ENCODE measurements at places on chromosomes 11 and 22.

DNA sequence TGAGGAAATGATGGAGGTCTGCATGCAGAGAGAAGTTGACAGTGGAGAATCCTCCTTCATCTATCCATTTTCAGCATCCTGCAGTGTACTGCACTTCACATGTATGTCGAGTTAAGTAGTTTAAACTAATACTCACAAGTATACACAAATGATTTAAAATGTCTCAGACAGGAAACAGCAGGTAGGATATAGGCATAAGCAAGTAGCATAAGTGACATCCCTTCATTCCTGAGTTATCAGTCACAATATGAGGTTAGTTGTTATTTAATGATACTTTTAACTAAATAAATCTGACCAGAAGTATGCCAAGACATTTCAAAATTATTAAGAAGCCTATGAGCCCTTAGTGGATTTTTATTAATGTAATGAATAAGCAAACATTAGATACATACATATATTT, 37.4 kb downstream of the MTMR2 start:
- no peak overlapping the region for H3K4me3 ChIP-seq
- no peaks in the 10 kb centered on the region for H3K27me3 ChIP-seq
- no peak for DNase-seq
- no peak overlapping the region for H3K27ac ChIP-seq

DNA sequence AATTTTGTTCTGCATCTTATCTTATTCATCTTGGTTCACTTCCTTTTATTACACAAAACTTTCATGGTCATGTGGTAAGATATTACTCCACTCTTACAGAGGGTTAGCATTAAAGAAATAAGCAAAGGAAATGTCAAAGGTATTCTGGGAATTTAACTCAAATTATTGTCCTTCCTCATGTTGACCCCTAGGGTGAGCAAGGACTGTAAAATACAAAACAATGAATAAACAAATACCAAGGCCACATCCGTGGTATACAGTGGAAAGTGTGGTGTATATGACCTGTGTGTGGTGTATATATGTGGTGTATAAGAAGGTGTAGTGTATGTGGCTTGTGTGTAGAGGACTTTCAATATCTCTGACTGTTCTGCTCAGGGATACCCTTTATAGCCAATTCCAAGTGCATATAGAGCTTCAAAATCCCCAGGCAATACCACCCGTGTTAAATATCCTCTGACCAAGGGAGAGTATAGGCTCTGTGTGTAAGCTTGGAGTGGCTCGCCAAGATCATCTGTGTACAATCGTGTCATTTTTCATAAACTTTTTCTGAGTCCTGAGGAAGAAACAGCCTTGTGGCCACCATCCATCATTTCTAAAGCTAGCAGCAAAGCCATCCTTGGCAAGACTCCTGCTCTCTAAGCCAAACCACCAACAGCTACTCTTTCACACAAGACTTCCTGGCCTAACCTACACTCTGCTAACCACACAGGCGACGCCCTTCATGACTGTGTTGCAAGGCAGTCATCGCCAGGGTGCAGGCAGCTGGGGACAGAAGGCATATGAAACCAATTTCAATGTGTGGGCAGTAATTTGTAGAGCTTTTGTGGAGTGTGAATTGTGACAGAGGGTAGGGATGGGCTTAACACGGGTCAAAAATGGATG, 548.0 kb downstream of the ETS1 start:
- H3K27me3 ChIP-seq: no peaks in the 10 kb centered on the region
- peak overlapping the region; percentile 41 for H3K27ac ChIP-seq
- no peaks in the 10 kb centered on the region for H3K36me3 ChIP-seq
- no peak for DNase-seq
- no peak overlapping the region for H3K4me3 ChIP-seq
- H3K4me1 ChIP-seq: peaks cover 14% of the 10 kb centered on the region

- no peaks in the 10 kb centered on the region for H3K27me3 ChIP-seq
- H3K36me3 ChIP-seq: peaks cover 10% of the 10 kb centered on the region
- DNase-seq: no peak
- H3K27ac ChIP-seq: peak overlapping the region; percentile 99
- peaks cover 50% of the 10 kb centered on the region for H3K4me1 ChIP-seq
- no peak overlapping the region for H3K4me3 ChIP-seq
These were observed 11.6 kb downstream of the PHLDB1 start for GRCh38 chr11:118618991-118619375.

DNA sequence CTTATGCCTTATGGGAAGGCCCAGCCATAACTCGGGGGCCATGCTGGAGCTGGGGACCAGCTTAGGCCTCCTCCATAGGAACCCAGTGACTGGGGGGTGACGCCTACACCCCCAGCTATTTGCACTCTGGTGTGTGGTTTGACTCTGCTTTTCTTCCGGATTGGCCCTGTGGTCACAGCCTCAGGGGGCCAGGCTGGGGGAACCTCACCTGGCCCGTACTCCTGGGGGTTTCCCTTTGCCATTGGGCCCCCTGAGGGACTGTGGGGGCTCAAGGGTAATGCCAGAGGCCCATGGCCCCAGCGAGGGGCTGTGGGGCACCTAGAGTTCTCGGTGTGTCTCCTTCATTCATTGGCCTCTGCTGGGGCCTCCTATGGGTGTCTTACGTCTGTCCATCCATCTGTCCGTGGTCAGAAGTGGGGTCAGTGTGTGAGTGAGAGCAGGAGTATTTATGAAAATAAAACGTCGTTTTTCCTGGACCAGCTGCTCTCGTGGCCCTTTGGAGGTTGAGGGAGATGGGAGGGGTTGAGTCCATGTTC, 6.3 kb upstream of the SH3BP1 start:
- H3K4me1 ChIP-seq: no peaks in the 10 kb centered on the region
- no peak overlapping the region for H3K4me3 ChIP-seq
- H3K27me3 ChIP-seq: no peaks in the 10 kb centered on the region
- H3K36me3 ChIP-seq: no peaks in the 10 kb centered on the region

- H3K4me3 ChIP-seq: no peak overlapping the region
- DNase-seq: no peak
- H3K4me1 ChIP-seq: no peaks in the 10 kb centered on the region
- no peak overlapping the region for H3K27ac ChIP-seq
- no peaks in the 10 kb centered on the region for H3K36me3 ChIP-seq
These were observed 36.9 kb upstream of the PRR5 start for GRCh38 chr22:44665115-44665514.

DNA sequence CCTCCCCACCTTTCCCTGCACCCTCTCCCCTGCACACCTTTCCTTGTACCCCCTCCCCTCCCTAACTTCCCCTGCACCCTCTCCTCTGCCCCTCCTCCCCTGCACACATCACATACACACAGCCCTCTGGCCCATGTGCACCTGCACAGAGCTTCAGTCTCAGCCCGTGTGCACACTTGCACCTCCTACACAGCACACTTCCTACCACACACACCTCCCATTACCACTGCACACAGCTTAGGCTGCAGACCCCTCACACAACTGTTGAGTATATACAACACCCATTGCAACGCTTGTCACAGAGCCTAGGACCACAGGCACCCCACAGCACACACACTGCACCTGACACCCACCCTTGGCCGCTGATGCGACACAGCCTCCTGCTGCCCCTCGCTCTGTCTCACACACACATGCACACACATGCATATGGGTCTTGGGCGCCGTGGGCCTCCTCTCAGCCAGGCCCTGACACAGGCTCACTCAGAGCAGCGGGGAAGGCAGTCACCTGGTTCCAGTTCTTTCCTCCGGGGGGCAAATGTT, 411 bp downstream of the SIGIRR start:
- peaks cover 14% of the 10 kb centered on the region for H3K4me1 ChIP-seq
- no peak overlapping the region for H3K4me3 ChIP-seq
- no peak for DNase-seq
- H3K27me3 ChIP-seq: no peaks in the 10 kb centered on the region
- H3K27ac ChIP-seq: peak overlapping the region; percentile 61

GRCh38 chr11:43639920-43640319, 40.6 kb upstream of the HSD17B12 start:
- peaks cover 4% of the 10 kb centered on the region for H3K4me1 ChIP-seq
- no peaks in the 10 kb centered on the region for H3K36me3 ChIP-seq
- no peak overlapping the region for H3K4me3 ChIP-seq

DNA sequence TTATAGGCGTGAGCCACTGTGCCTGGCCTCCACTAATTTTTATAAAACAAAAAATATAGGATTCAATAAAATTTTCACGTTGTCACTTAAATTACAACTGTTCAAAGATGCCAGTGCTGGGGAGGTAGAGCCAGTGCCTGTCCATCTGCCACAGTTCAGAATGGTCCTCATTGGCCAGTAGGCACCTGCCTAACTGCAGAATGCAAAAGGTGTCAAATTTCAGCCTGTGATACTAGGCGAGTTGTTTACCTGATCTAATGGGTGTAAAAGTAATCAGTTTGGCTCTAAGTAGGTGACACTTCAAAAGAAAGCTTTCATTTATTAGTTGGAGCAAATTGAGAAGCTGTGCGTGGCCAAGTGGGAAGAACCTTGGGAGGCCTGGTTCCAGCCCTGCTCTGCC, 2.4 kb downstream of the SMARCB1 start:
- no peaks in the 10 kb centered on the region for H3K27me3 ChIP-seq
- DNase-seq: no peak
- no peak overlapping the region for H3K4me3 ChIP-seq
- no peaks in the 10 kb centered on the region for H3K4me1 ChIP-seq
- H3K36me3 ChIP-seq: peaks cover 53% of the 10 kb centered on the region

GRCh38 chr11:100984668-100985067, 144.9 kb downstream of the PGR start:
- H3K4me1 ChIP-seq: no peaks in the 10 kb centered on the region
- no peaks in the 10 kb centered on the region for H3K27me3 ChIP-seq
- no peak overlapping the region for H3K4me3 ChIP-seq
- DNase-seq: no peak
- no peak overlapping the region for H3K27ac ChIP-seq
- H3K36me3 ChIP-seq: no peaks in the 10 kb centered on the region

All from RWPE2 (cell line).